ENCODE measurements at places on chromosomes 7 and 10. TPM values are rescaled to one million over a fixed set of nuclear protein-coding genes. Genes with fewer than 3 reads are reported as not detected.

Gene TRPV5
- total RNA-seq = not detected

Gene RET
- 0.52 TPM for total RNA-seq

Gene ELAPOR2
- total RNA-seq = not detected

Gene AKR1C2
- total RNA-seq = 3,571 TPM
